ENCODE measurements at places on chromosomes 16 and 17.

DNA sequence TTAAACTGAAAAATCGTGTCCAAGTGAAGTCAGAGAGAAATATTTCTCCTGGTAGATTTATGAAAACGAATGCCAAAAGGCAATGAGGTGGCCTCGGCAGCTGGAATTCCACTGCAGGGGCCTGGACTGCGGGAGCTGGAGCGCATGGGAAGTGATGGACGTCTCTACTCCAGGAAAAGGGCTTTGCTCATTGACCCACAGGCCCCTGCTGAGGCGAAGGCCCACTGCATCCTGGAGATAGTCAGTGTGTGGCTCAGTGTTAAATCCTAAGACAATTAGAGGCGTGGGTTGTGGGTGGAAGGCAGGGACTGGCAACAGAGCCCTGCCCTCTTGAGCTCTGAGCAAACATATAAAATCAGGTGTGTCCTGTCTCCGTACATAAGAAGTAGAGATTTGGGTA, 191.4 kb downstream of the SLC39A11 start:
- DNase-seq, result no peak

DNA sequence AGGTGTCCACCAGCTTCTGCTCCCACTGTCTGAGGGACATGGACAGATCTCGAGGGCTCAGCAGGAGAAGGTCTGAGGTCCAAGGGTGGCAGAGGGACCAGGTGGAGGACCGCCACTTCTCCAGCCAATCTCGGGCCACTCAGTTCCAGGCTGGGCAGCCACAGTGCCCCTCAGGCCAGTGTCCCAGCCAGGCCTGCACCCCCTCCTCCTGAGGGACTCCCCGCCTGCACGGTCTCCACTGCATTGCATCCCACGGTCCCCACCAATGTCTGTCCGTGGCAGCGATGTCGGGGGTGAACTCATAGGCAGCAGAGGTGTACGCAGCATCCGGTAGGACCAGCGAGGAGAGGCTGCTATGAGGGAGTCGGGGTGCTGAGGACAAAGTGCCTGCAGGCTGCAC, 64.2 kb upstream of the DOC2B start:
- DNase-seq, result no peak

DNA sequence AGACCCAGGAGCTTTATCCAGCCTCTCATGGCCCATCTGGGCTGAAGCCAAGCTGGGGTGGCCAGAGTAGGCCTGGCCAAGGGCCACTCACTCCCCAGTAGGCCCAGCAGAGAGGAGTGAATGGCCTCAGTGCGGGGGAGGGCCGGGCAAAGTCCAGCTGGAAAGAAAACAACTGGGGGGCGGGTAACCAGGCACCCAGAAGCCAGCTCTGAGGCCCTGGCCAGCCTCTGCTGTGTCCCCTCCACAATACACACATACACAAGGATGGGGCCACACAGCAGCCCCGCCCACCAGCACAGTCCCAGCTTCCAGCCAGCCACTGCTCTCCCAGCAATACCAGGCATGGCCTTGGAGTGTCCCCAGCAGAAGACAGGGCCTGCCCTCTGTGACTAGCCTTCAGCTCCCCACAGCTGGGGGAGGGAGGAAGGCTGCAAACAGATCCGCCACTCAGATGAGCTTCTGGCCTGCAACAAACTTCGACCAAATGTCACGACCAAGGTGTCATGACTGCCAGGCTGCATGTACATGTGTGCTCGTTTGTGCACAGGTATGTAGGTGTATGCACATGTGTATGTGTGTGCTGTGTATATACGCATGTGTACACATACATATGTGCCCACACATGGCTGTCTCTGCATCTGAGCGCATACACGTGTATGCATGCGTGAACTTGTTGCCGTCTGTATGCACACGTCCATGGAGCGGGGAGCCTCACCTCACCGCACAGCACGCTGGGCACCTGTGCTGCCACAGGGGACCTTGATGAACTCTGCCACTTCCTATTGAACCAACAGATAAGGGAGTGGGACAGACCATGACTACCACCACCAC, 5.0 kb downstream of the CARHSP1 start:
- DNase-seq, result no peak

DNA sequence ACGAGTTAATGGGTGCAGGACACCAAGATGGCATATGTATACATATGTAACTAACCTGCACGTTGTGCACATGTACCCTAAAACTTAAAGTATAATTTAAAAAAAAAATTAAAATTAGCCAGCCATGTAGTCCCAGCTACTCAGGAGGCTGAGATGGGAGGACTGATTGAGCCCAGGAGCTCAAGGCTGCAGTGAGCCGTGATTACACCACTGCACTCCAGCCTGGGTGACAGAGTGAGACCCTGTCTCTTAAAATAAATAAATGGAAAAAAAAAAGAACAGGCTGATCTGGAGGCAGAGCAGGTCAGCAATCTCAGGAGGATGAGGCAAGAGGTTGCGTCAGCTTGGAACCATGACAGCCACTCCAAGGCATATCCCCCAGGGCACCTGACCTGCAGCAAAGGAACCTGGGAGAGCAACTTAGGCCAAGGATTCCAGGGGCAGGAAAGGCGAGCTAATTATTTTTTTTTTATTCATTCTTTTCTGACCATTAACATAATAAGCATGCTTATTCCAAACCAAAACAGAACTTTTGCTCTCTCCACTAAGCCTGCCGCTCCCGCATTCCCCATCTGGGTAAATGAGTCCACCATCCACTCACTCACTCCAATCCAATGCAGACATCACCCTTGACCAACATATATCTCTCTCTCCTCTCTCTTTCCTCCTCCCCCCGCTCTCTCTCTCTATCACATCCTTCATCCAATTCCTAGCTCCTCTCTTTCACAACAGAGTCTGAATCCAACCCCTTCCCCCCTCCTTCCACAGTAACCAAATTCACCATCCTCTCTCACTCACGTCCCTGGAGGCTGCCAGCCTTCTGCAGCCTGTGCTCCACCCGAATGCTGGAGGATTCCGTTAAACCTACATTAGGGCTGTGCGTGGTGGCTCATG, 47.7 kb downstream of the TK2 start:
- DNase-seq, result no peak

- DNase-seq, result no peak
These were observed 47.0 kb downstream of the SKAP1 start for GRCh38 chr17:48382989-48383388.

- no peak for DNase-seq
These were observed 46.8 kb downstream of the HIC1 start for GRCh38 chr17:2101448-2102257.

- DNase-seq, result no peak
These were observed 3.1 kb upstream of the KRTAP3-2 start for GRCh38 chr17:41002814-41003213.

DNA sequence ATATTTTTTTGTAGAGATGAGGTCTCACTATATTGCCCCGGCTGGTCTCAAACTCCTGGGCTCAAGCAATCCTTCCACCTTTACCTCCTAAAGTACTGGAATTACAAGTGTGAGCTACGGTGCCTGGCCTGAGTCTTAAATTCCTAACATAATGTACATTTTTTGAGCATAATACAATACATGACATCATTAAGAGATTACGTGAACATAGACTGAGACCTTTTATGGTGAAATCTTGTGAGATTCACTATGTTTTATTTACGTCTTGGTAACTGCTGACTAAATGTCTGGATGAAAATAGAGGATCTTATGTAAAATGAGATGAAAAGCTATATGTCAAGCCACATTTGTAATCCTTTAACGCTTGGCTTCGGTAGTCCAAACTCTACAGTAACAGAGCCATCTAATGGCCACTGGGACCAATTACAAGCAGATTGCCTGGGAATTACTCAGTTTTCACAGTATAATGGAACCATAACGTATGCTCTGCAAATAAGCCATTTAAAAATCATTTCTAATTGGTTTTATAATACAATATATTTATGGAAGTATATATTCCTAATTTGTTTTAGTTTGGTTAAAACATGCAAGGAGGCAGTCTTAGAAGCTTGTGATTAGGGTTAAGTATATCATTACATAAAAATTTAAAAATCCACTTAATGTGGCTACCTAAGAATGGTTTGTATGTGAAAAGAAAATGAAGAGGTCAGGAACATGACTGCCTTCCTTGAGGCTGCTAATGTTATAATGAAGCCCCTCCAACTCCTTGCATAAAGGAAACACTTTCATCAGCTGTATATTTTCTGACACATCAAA, 8.1 kb upstream of the EFCAB13 start:
- DNase-seq, result peak; percentile 74

- DNase-seq, result no peak
These were observed 11.9 kb upstream of the MYO15B start for GRCh38 chr17:75575728-75576127.

- DNase-seq, result no peak
These were observed 24.8 kb upstream of the MAP3K14 start for GRCh38 chr17:45341533-45342158.

- DNase-seq, result no peak
These were observed 40.4 kb downstream of the TMEM11 start for GRCh38 chr17:21173543-21173942.

GRCh38 chr17:62101515-62101914, 36.4 kb upstream of the MED13 start:
- no peak for DNase-seq

GRCh38 chr16:21698169-21699032, 34.6 kb downstream of the OTOA start:
- no peak for DNase-seq

DNA sequence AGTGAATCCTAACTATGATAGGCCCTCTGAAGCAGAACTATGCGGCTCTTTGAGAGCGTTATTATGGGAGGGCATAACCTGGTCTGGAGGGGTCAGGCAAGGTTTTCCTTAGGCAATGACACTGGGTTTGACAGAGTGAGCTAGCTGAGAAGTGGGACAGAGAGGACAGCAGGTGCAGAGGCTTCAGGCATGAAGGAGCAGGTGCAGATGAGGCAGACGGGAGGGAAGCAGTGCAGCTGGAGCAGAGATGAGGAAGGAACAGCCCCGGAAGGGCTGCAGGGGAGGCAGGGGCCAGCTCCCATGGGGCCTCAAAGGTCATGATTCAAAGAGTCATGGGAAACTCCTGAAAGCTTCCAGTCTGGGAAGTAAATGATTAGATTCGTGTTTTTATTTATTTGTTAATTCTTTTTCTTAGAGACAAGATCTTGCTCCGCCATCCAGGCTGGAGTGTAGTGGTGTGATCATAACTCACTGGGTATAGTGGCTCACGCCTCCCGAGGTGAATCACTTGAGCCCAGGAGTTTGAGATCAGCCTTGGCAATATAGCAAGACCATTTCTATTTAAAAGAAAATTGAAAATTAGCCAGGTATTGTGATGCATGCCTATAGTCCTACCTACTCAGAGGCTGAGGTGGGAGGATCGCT, 5.4 kb downstream of the MARCHF10 start:
- no peak for DNase-seq

DNA sequence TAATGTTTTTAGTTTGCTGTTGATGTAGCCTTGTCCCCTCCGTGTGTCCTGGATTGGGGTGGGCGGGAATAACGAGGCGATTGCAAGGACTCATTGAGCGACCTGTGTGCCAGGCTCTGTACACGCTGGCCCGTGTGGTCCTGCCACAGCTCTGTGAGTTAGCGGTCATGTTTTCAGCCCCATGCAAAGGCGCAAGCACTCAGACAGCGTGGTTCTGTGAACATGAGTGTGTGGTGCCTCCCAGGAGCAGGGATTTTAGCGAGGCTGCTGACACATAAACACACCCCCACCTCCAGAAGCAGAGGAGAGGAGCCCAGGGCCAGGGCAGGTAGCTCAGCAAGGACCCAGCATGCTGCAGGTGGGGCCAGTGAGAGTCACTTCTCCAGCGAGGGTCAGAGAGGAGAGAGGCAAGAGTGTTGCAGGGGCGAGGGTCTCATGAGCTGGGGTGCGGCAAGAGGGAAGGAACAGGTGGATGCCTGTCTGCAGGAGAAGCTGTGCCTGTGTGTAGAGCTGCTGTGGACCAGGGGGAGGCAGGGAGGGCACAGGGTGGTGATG, 115.3 kb downstream of the OR1D5 start:
- DNase-seq, result no peak

Measured in activated CD4-positive, alpha-beta T cell treated with anti-CD3 and anti-CD28 coated beads, Interleukin-2, Interleukin-6, amounts not matched to agents 100 ng/mL and 50 ng/mL, durations not matched to agents 16 hours and 8 hours (primary cell).